ENCODE measurements at places on chromosomes 5 and 9.

- H3K4me3 ChIP-seq, result no peak overlapping the region
- H3K4me1 ChIP-seq, result no peaks in the 10 kb centered on the region
- peaks cover 25% of the 10 kb centered on the region for H3K36me3 ChIP-seq
- no peak for DNase-seq
- no peak overlapping the region for H3K27ac ChIP-seq
- no peaks in the 10 kb centered on the region for H3K27me3 ChIP-seq
These were observed 2.2 kb downstream of the RAD1 start for GRCh38 chr5:34913072-34913471.

GRCh38 chr5:133831491-133832224 lies 136.8 kb downstream of the C5orf15 start:
- no peak overlapping the region for H3K4me3 ChIP-seq
- H3K36me3 ChIP-seq, result no peaks in the 10 kb centered on the region
- H3K27ac ChIP-seq, result no peak overlapping the region
- H3K27me3 ChIP-seq, result no peaks in the 10 kb centered on the region

DNA sequence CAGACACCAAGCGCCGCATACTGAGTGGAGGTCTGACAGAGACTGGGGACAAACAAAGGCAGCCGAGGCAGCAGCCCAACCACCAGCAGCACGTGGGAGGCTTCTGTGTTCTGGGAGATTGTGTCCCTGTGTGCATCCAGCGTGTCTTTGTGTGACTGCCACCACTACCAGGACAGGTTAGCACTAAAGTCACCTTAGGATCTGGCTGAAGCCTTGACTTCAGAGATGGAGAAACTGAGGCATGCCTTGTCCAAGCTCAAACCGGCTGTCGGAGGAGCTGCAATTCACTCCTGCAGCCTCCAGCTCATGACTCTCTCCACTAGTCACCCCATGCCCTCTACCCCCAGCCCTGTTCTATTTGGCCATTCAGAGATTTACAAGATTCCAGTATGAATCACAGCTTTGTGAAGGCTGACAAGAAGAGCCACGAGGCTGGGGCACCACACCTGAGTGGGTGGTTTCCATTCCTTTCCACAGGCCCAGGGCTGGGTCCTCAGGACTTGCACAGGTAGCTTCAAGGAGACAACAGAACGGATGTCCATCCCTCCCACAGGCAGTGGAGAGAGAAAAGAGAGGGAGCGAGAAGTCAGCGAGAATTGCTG lies 69.3 kb downstream of the SHB start:
- no peaks in the 10 kb centered on the region for H3K36me3 ChIP-seq
- no peak overlapping the region for H3K4me3 ChIP-seq
- H3K27ac ChIP-seq, result no peak overlapping the region

DNA sequence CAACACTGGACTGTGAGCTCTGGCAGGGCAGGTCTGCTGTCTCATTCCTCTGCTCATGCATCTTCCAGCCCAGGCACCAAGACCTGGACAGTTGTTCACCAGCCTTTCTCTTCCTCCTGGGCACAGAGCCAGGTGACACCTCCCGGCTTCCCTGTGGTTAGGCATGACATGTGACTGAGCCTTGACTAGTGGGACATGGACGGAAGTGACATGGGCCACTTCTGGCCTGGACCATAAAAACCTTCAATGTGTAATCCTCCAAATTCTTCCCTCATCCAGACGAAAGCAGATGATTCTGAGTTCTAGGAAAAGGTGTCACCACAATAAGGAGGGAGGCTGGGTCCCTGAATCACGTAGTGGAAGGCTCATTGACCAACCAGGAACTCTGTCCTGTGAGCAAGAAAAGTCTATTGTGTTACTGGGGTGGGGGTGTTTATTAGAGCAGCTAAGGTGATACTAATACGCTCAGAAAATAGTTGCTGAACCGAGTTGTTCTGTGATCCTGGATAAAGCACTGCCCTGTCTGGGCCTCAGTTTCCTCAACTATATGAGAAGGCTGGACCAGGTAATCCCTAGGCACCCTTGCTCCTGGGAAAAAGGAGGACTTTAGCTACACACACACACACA lies 26.6 kb upstream of the CRB2 start:
- H3K27me3 ChIP-seq, result no peaks in the 10 kb centered on the region
- DNase-seq, result no peak
- H3K4me3 ChIP-seq, result no peak overlapping the region
- no peak overlapping the region for H3K27ac ChIP-seq
- H3K4me1 ChIP-seq, result no peaks in the 10 kb centered on the region

DNA sequence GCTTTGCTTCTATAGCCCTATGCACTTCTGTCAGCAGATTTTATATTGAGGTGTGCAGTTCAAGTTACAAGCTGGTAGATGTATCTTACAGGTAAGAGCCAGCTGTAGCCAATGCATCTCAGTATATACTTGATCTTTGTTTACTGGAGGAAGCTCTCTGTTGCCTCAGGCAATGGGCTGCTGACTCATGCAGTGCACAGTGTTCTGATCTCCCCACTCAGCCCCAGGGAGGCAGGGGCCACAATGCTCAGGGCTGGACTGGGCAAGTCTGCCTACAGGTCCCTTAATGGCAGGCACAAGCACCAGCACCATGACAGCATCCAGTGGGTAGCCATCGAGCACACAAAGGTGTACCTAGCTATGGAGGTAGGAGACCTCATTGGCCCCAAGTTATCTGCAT lies 178.8 kb upstream of the CDH10 start:
- no peaks in the 10 kb centered on the region for H3K27me3 ChIP-seq
- H3K27ac ChIP-seq, result no peak overlapping the region
- H3K4me1 ChIP-seq, result no peaks in the 10 kb centered on the region
- no peak for DNase-seq

DNA sequence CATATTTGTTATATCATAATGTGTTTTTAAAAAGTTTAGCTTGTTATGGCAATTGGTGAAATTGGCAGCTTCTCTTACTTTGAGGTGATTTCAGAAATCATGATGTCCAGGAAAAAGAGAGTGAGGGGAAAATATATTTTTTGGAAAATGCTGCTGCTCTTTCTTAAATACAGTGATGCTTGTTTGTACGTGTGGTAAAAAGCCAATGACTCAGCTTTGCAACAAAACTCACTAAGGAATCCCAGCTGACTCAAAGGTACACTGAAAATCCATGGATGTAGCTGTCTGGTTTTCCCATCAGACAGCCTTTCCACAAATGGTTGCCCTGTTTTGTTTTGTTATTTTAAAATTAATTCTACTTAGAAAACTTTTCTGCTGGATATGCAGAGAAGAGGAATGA lies 306.4 kb upstream of the PAPPA start:
- no peaks in the 10 kb centered on the region for H3K36me3 ChIP-seq
- H3K4me3 ChIP-seq, result no peak overlapping the region
- no peaks in the 10 kb centered on the region for H3K4me1 ChIP-seq
- DNase-seq, result no peak

GRCh38 chr5:135154197-135154596 lies 120.2 kb upstream of the PITX1 start:
- H3K4me1 ChIP-seq, result no peaks in the 10 kb centered on the region
- no peaks in the 10 kb centered on the region for H3K36me3 ChIP-seq
- no peak overlapping the region for H3K4me3 ChIP-seq
- no peaks in the 10 kb centered on the region for H3K27me3 ChIP-seq
- DNase-seq, result no peak

- DNase-seq, result no peak
- no peak overlapping the region for H3K27ac ChIP-seq
- H3K27me3 ChIP-seq, result no peaks in the 10 kb centered on the region
These were observed 975 bp downstream of the AGXT2 start for GRCh38 chr5:35046774-35047173.

GRCh38 chr9:32579706-32580331 lies 6.9 kb upstream of the NDUFB6 start:
- H3K36me3 ChIP-seq, result no peaks in the 10 kb centered on the region
- no peaks in the 10 kb centered on the region for H3K27me3 ChIP-seq

DNA sequence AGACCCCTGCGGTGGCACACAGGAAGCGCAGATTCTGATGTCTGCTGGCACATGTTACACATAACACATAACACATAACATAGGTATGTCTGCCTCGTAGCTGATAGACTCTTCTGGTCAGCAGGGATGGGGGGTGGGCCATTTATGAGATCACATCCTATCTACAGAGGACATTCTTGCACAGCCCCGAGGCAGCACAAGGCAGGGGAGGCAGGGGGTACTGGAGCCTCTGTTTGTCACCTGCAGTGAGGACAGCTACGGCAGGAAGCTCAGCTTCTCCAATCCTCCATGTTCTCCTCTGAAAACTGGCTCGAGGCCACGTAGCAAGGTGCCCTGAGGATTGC lies 16.7 kb upstream of the MED10 start:
- H3K27me3 ChIP-seq, result no peaks in the 10 kb centered on the region
- H3K27ac ChIP-seq, result no peak overlapping the region
- H3K4me1 ChIP-seq, result no peaks in the 10 kb centered on the region
- H3K4me3 ChIP-seq, result no peak overlapping the region

DNA sequence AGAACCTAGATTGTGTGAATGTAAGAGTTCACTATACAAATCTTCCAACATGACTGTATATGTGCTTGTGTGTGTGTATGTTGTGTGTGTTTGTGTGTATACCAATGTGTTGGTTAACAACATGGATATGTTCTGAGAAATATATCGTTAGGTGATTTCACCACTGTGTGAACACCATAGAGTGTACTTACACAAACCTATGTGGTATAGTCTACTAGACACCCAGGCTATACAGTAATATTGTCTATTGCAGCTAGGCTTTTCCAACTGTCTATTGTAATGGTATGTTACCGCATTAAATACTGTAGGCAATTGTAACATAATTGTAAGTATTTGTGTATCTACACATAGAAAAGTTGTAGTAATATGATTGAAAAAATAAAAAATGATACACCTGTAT lies 959.2 kb upstream of the SEMA6A start:
- H3K4me3 ChIP-seq, result no peak overlapping the region
- H3K27me3 ChIP-seq, result no peaks in the 10 kb centered on the region
- no peaks in the 10 kb centered on the region for H3K4me1 ChIP-seq
- no peaks in the 10 kb centered on the region for H3K36me3 ChIP-seq

- H3K36me3 ChIP-seq, result no peaks in the 10 kb centered on the region
- no peaks in the 10 kb centered on the region for H3K4me1 ChIP-seq
- H3K27me3 ChIP-seq, result no peaks in the 10 kb centered on the region
- H3K4me3 ChIP-seq, result no peak overlapping the region
These were observed 104.7 kb downstream of the ADAMTS2 start for GRCh38 chr5:179240561-179240960.

- H3K27ac ChIP-seq, result no peak overlapping the region
- H3K4me3 ChIP-seq, result no peak overlapping the region
- no peak for DNase-seq
- H3K27me3 ChIP-seq, result no peaks in the 10 kb centered on the region
- no peaks in the 10 kb centered on the region for H3K36me3 ChIP-seq
These were observed 3.1 kb upstream of the FCN2 start for GRCh38 chr9:134877541-134877940.

- no peak overlapping the region for H3K27ac ChIP-seq
- no peaks in the 10 kb centered on the region for H3K27me3 ChIP-seq
- no peak for DNase-seq
- H3K4me1 ChIP-seq, result no peaks in the 10 kb centered on the region
These were observed 14.8 kb upstream of the FAM174A start for GRCh38 chr5:100520348-100520747.

DNA sequence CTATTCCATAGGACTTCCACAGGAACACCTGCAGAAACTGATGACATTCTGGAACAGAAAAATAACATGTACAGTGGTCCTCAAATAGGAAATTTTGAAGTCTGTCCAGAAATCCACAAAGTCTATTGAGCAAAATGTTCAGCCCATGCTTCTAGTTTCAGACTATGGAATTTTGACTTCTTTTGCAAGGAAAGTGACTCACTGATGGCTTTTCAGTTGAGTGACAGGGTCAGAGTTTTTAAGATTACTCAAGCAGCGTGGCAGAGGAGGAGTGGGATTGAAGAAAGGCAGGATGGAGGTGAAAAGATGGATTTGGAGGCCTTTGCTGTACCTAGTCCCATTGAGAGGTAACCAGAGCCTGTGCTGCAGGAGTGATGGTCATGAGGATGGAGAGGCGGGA lies 151.5 kb downstream of the GOLPH3 start:
- H3K4me1 ChIP-seq, result no peaks in the 10 kb centered on the region
- no peak overlapping the region for H3K4me3 ChIP-seq
- DNase-seq, result no peak
- H3K36me3 ChIP-seq, result no peaks in the 10 kb centered on the region
- H3K27me3 ChIP-seq, result no peaks in the 10 kb centered on the region

- H3K27me3 ChIP-seq, result no peaks in the 10 kb centered on the region
- no peak for DNase-seq
- no peak overlapping the region for H3K27ac ChIP-seq
- H3K36me3 ChIP-seq, result no peaks in the 10 kb centered on the region
- H3K4me1 ChIP-seq, result no peaks in the 10 kb centered on the region
These were observed 19.8 kb upstream of the IFNK start for GRCh38 chr9:27504259-27504658.

- H3K4me3 ChIP-seq, result no peak overlapping the region
- DNase-seq, result no peak
These were observed 142.2 kb downstream of the PLCXD3 start for GRCh38 chr5:41368158-41368557.

DNA sequence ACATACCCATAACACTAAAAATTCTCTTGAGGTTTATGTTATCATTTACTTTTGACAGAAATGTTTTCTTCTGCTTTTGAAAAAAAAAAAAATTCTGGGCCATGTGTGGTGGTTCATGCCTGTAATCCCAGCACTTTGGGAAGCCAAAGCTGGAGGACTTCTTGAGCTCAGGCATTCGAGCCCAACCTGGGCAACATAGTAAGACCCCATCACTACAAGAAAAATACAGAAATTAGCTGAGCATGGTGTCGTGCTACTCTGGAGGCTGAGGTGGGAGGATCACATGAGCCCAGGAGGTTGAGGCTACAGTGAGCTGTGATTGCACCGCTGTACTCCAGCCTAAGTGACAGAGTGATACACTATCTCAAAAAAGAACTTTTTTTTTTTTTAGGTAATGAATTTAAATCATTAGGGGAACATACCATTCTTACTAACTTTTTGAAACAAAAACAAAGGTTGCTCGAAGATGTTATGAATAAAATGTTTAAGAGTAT lies 148.8 kb upstream of the DMRT1 start:
- DNase-seq, result no peak
- peak overlapping the region; percentile 90 for H3K27ac ChIP-seq
- H3K4me1 ChIP-seq, result peaks cover 74% of the 10 kb centered on the region
- H3K36me3 ChIP-seq, result no peaks in the 10 kb centered on the region
- no peaks in the 10 kb centered on the region for H3K27me3 ChIP-seq

DNA sequence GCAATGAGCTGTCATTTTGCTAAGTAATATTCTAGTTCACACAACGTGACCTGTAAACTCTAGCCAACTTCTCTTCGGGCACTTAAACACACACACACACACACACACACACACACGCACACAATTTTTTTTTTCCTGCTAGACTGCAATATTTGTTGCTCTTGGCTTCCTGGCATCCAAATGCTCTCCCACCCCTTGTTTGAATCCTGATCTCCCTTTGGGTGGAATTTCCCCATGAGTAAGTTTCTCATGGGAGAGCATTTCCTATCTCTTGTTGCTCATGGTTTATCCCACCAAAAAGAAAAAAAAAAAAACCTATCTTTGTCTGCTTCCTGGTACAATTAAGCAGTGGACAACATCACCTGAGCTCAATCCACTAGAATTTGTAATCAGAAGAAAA lies 54.7 kb upstream of the TSLP start:
- H3K4me3 ChIP-seq, result no peak overlapping the region
- DNase-seq, result no peak

GRCh38 chr9:82546136-82546535 lies 516.8 kb downstream of the RASEF start:
- no peak for DNase-seq
- H3K4me3 ChIP-seq, result no peak overlapping the region
- no peaks in the 10 kb centered on the region for H3K27me3 ChIP-seq
- H3K27ac ChIP-seq, result no peak overlapping the region
- no peaks in the 10 kb centered on the region for H3K4me1 ChIP-seq

All from right atrium auricular region (tissue), 2 donors.